ENCODE measurements at places on chromosomes 1 and 21.

DNA sequence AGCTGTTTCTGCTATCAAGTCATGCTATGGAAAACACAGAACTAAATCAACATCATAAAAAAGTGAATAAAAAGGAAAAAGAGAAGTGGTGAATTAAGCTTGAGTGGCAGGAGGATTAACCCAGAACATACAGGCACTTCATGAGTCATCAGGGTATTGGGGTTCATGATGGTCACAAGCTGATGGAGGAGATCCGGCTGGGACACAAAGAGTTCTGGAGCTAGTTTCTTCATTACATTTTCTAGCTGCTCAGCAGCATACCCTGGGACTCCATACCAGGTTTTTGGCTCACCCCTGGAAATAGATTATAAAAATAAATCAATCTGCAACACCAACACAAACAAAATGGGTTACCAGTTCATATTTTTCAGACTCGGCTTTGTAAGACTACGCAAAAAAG lies 42.5 kb upstream of the SYT2 start:
- DNase-seq, result no peak

- DNase-seq, result no peak
Measured at GRCh38 chr1:30982431-30982830, 73.9 kb upstream of the SDC3 start.

GRCh38 chr1:86522240-86522639 lies 24.6 kb upstream of the CLCA4 start:
- DNase-seq, result no peak

DNA sequence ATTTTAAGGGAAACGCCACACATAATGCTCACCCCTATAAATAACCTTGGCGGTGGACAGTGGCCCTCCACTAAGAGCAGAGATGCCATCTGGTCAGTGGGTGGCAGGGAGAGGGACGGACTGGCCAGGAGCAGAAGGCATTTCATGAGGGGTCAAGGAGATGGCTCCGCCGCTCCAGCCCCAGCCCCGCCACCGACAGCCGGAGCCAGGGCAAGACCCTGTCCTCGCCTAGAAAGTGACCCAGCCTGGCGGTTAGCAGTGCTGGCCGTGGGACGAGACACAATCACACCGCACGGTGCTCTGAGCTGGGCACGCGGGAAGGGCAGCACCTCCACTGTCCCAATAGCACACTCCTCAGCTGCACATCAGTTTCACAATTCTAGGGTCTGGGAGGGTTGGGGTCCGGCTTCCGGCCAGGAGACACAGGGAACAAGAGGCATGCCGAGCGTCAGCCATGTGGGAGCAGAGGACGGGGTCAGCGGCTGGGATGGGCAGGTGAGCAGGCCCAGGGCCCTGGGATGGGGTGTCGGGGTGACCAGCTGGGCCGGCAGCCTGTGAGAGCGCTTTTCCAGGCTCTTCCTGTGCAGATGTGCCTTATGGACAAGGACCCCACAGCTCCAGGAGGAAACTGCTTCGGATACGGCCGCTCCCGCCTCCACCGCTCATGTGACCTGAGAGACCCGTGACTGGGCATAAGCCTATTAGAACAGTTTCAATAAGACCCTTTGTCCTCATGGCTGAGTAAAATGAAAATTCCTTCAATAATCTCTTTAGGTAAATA lies 5.7 kb downstream of the SLC19A1 start:
- DNase-seq, result no peak

DNA sequence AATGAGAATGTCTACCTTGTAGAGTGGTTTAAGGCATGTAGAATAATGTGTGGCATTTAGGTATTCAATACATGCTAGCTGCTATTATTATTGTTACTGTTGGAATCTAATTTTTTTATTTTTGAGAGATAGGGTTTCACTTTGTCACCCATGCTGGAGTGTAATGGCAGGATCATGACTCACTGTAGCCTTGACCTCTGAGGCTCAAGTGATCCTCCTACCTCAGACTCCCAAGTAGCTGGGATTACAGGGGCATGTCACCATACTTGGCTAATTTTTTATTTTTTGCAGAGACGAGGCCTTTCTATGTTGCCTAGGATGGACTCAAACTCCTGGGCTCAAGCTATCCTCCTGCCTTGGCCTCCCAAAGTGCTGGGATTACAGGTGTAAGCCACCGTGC lies 61.9 kb downstream of the EPB41 start:
- peak; percentile 22 for DNase-seq

- DNase-seq, result peak; percentile 9
Measured at GRCh38 chr21:18630446-18630845, 226.9 kb upstream of the TMPRSS15 start.

DNA sequence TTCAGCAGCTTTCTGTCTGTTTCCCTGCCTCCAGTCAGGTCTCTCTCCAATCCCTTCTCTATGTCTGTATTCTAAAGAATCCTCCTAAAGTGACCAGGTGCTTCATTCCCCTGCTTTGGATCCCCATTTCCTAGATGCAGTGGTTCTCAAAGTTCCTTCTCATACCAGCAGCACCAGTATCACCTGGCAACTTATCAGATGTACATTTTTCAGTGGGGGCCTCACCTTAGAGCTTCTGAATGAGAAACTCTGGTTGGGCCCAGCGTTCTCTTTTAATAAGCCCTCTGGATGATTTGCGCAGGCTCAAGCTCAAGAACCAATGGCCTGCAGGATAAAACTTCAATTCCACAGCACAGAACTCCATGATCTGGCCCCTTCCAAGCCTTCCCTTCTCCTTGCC lies 25.4 kb upstream of the ARTN start:
- no peak for DNase-seq

GRCh38 chr1:85449356-85449755 lies 15.6 kb downstream of the DDAH1 start:
- DNase-seq, result no peak

- no peak for DNase-seq
Measured at GRCh38 chr1:55195521-55196233, 19.5 kb downstream of the USP24 start.

- no peak for DNase-seq
Measured at GRCh38 chr1:1309251-1310108, 1.1 kb downstream of the PUSL1 start.

DNA sequence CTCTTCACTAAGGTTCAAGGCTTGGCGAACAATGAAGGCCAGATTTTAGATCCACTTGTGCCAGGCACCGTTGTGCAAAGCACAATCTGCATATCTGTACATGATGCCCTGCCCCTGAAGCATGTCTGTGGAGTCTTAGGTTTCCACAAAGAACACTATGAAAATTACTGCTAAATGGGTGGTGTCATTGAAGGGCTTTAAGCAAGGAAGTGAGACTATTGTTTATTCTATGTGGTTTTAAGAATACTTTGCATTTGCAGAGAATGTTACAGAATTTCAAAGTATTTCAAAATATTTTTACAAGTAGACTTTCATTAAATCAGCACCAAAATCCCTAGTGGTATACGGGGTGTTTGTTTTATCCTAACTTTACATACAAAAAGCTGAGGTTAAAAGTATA lies 8.8 kb downstream of the TSEN15 start:
- peak; percentile 88 for DNase-seq

DNA sequence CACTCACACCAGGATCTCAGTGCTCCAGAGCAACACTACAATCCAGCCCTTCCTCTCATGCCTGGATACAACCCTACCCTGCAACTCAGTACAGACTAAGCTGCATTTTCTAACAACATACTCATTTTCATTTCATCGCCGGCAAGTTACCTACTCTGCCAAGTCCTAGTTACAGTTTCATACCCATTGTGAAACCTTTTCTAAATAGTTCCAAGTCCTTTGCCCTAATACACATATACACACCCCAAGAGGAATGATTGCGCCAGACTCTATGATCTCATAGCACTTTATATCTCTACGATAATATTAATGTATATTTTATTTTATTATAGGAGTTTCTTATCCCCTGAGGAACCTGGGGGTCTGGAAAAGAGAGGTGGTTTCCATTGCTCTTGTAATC lies 122.4 kb downstream of the LMX1A start:
- no peak for DNase-seq

DNA sequence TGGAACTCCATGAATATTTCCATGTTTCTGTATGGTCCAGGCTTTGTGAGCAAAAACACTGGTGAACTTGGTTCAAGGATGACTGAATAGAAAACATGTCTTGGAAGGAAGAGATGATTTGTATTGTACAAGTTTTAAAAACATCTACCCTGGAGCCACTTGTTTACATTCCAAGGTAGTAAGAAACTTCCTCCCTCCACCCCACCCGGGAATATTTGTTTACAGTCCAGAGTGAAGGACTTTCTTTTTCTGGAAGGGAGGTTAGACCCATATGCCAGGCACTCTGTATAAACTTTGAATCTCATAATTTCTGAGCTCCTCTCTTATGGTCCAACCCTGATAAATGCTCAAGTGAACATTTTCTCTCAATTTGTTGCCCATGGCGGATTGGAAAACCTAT lies 323.3 kb upstream of the LYPLAL1 start:
- no peak for DNase-seq

DNA sequence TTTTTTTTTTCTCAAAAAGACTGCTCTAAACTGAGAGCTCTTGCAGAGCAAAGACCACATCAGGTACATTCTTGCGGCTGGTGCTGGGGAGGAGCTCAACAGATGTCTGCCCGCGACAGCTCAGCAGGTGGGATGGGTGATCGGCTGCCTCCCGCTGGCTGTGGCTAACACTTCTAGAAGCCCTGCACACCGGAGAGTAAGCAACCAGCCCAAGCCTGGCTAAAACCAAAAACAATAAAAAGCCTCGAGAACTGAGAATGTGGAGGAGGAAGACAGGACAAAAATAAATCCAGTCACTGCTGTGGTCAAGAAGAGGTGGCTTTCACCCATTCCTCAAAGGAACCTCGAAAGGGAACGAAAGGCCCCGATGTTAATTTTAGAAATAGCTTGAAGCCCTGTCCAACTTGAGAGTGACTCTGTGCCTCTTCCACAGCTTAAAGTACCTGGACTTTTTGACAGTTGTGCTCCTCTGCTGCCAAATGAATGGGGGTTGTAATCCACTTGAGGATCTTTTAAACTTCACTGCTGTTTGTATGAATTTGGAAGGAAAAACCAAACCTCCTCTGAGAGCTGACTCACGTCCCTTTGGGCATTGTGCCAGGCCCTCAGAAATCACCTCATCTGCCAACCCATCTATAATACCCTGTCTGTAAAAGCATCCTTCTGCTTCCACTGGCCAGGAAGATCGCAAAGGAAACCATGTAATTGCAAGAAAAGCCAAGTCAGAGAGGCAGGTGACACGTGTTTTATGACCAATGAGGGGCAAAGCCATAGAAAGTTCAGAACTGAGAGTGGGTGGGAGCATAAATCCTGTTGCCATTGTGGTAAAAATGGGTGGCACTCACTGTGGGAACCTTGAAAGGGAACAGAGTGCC lies 78.6 kb downstream of the KCNN3 start:
- DNase-seq, result peak; percentile 32

- DNase-seq, result peak; percentile 74
Measured at GRCh38 chr1:207077470-207078377, 10.9 kb upstream of the C4BPB start.

- DNase-seq, result no peak
Measured at GRCh38 chr1:15243275-15244043, 3.6 kb upstream of the FHAD1 start.

GRCh38 chr1:52323731-52324130 lies 42.3 kb downstream of the CC2D1B start:
- DNase-seq, result no peak

DNA sequence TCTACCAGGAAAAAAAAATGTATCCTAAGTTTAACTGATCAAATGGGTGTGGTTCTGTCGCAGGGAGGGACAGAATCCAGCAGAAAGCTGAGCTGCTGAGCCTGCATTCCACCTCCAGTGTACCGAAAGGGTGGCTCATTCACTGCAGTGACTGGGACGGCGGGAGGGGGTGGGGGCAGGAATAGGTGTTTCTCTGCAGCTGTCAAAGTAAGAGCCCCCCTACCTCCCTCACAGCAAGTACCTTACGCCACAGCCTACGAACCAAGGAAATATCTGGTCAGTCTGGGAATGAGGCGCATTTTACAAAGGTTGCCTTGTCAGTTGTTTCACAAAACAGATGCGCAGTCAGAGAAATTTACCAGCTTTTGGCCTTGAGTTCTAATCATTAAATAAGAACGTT lies 1.7 kb downstream of the S100B start:
- peak; percentile 21 for DNase-seq

DNA sequence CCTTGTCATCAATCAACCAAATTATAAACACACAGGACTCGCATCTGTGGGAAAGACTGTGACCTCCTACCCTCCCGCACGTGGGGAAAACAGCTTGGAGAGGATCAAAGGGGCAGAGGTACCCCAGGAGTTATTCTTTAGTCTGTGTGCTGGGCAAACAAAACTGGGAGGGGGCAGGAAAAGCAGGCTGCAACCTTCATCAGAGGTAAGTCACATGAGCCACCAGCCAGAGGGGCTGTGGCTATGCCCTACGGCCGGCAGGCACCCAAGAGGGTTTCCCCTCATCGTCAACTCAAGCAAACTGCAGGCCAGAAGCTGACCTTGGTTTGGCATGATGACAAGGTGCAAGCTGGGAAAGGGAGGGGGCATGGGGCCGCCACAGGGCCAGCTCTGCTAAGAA lies 12.5 kb downstream of the SMIM12 start:
- DNase-seq, result no peak

GRCh38 chr21:21200103-21200938 lies 202.1 kb downstream of the NCAM2 start:
- DNase-seq, result peak; percentile 99

- no peak for DNase-seq
Measured at GRCh38 chr1:228830185-228830953, 95.1 kb downstream of the RHOU start.

GRCh38 chr1:95742591-95743089 lies 508.6 kb downstream of the RWDD3 start:
- DNase-seq, result peak; percentile 81

GRCh38 chr1:40122855-40123254 lies 25.8 kb upstream of the PPT1 start:
- no peak for DNase-seq

GRCh38 chr1:165435801-165436200 lies 9.1 kb downstream of the RXRG start:
- no peak for DNase-seq

- DNase-seq, result no peak
Measured at GRCh38 chr1:226668173-226668560, 70.9 kb downstream of the ITPKB start.

DNA sequence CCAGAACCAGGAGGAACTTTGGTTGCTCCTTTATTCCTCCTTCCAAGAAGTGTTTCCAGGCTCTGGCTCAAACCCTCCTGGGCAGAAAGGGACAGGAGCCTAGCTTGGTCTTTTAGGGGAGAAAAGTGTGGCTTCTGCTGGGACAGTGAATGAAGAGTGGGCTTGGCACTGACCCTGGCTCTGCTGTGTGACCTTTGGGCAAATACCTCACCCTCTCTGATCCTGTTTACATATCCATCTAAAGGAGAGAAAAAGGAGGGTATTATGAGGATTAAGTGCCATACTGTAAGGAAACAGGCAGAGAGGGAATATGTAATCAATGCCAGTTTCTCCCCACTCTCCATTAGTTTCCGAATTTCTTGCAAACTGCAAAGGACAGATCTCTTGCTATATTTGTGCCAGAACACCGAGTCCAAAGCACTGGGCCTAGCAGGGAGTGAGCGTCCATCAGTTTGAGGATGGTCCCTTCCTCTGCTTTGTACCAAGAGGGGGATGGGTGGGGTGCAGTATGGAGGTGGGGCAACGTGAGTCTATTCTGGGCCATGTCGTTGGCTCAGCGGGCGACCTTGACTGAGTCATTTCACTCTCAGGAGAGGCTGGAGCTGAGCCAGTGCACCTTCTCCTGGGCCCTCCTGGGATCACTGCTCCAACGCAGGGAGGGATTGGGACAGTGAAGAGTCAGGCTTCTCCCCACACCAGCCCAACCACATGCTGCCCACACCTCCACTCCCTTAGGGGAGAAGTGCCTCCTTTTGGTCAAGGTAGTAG lies 38.4 kb downstream of the IGSF21 start:
- no peak for DNase-seq

- DNase-seq, result no peak
Measured at GRCh38 chr1:150268340-150268704, 494 bp downstream of the APH1A start.
